ENCODE measurements at places on chromosomes 4 and X.
A peak's percentile ranks its signal among the peaks of the same experiment; 100 is the strongest.

DNA sequence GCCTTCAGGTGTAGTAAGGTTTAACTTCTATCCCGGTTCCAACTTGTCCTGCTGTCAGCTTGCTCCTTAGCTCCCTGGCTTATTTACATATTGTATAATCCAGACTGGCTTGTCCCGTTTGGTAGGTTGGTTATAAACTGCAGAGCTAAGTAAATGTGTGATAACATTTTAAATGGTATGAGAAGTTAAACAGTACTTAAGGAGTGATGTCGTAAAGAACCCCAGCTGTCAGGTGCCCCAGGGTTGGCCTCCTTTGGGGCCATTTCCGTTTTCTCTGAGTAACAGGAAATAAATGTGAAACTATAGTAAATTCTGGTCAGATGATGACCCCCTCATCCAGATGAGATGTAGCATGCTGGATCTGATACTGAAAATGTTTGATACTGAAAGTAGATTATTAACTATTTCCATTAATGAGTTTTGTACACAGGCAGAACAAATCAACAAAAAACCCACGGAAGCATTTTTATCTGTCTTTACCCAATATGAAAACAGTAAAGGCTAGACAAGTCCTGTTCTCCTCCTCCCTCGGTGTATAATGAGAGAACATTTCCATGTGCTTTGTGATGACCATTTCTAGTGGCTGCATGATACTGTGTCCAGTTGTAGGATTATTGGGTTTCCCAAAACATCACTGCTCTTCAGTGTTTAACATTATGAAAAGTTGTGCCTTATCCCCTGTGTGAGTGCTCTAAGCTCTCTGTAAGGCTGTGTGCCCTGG lies 22.4 kb downstream of the GAB1 start:
- no peak overlapping the region for H3K27ac ChIP-seq
- H3K4me3 ChIP-seq, result no peak overlapping the region
- DNase-seq, result peak; percentile 45
- no peaks in the 10 kb centered on the region for H3K36me3 ChIP-seq

- DNase-seq, result no peak
- H3K4me1 ChIP-seq, result no peaks in the 10 kb centered on the region
- H3K36me3 ChIP-seq, result no peaks in the 10 kb centered on the region
- H3K27me3 ChIP-seq, result no peaks in the 10 kb centered on the region
Observed at GRCh38 chrX:19091596-19091995, 30.7 kb downstream of the ADGRG2 start.

- no peaks in the 10 kb centered on the region for H3K27me3 ChIP-seq
- H3K4me3 ChIP-seq, result no peak overlapping the region
- no peaks in the 10 kb centered on the region for H3K4me1 ChIP-seq
Observed at GRCh38 chrX:23185951-23186350, 148.7 kb upstream of the PTCHD1 start.

- H3K36me3 ChIP-seq, result no peaks in the 10 kb centered on the region
- DNase-seq, result no peak
- H3K4me3 ChIP-seq, result peak overlapping the region; percentile 60
- H3K4me1 ChIP-seq, result peaks cover 9% of the 10 kb centered on the region
- H3K27me3 ChIP-seq, result no peaks in the 10 kb centered on the region
Observed at GRCh38 chr4:38664706-38665401, 855 bp downstream of the KLF3 start.

DNA sequence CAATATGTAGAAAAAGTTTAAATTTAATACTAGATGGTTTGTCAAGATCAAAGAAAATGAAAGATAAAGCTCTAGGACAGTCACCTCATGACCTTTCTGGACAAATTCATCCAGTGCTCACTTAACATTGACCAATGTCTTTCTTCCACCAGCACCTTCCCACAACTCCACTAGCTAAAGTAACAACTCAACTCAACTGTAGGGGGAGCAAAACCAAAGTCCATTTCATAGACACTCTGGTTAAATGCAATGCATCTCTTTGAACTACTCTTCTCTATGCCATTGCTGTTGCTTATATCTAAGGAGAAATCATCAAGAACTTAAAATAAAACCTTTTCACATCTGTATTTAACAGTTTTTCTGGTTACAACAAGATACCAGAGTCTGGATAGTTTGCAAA lies 25.1 kb downstream of the UGT2B4 start:
- no peaks in the 10 kb centered on the region for H3K36me3 ChIP-seq
- H3K27me3 ChIP-seq, result no peaks in the 10 kb centered on the region
- no peak overlapping the region for H3K4me3 ChIP-seq
- DNase-seq, result no peak
- no peak overlapping the region for H3K27ac ChIP-seq

Data from Karpas-422 (cell line).